ENCODE measurements at places on chromosomes 4 and X. TPM values are rescaled to one million over a fixed set of nuclear protein-coding genes. Genes with fewer than 3 reads are reported as not detected.

DNA sequence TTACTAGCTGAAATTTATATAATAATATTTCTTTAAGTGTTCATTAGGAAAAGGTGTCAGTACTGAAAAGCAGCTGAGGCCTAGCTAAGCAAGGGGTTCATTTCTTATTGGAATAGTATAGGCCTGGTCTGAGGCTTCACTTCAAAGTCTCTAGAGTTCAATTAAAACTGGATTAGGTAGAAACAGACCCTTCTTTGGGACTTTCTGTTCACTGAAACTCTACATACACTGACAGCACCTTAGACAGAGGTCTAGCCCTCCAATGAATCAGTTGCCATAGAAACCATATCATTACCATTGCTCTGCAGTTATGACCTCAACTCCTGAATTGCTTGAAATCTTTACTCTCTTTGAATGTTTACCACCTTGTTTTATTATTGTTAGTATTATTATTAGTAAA, 86.4 kb upstream of the MAB21L2 start:
- no peak for DNase-seq

DCAF4L1 gene
- total RNA-seq: 0.44 TPM

UNC5C gene
- total RNA-seq: 0.97 TPM

DNA sequence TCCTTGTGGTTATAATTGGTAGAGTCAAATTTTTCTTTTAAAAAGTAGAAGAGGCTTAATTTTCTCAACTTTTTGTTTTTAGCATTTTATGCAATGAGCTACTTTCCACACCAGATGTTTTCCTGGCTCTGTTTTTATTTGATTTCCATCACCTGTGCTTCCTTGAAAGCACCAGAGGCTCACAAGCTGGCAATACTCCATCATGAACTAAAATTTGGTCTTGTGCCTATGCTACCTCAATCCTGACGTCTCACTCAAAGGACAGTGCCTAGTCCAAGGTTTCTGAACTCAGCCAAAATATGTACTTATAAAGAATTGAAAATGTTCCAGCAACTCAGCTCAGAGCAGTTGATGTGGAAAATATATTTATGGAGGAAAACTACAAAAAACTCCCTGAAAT, 914.0 kb upstream of the PRKX start:
- DNase-seq: no peak

DNA sequence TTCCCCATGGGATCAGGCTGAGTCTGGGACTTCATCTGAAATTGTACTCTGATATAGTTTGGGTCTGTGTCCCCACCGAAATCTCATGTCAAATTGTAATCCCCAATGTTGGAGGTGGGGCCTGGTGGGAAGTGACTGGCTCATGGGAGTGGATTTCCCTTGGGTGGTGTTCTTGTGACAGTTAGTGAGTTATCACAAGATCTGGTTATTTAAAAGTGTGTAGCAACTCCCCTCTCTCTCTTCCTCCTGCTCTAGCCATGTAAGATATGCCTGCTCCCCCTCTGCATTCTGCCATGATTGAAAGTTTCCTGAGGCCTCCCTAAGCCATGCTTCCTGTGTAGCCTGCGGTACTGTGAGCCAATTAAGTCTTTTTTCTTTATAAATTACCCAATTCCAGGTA, 61.0 kb downstream of the RASGEF1B start:
- DNase-seq: no peak

TDO2 gene
- total RNA-seq: not detected

DNA sequence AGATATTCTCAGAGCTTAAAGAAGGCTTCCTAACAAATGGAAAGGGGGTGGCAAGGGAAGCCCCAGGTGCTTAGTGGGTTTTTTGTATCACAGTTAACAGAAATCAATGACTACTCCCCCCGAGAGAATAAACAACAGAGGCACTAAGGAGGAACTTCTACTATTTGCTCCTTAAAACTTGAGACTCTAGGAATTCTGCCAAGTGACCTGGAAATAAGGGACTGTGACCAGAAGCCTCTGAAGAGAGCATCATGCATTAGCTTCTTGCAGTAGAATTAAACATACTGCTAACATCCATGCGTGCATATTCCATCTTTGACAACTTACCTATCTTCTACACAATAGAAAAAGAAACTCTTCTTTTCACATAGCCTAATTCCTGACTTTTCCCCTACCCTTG, 86.8 kb downstream of the CAMK2D start:
- DNase-seq: no peak

DNA sequence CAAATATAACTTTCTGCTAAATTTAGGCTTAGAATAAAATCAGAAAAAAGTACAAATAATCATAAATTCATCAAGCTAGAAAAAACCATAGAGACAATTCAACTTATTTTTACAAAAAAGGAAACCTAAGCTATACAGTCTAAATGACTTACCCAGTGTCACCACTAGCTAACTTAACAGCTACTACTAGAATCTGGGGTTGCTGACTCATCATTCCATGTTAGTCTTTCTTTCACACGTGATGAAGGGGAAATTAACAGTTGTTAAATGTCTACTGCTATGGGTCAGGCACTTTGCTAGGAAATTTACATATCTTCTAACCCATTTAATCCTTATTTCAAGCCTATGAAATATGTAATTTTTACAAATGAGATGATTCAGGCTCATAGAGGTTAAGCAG, 349.3 kb upstream of the GALNT7 start:
- no peak for DNase-seq

DNA sequence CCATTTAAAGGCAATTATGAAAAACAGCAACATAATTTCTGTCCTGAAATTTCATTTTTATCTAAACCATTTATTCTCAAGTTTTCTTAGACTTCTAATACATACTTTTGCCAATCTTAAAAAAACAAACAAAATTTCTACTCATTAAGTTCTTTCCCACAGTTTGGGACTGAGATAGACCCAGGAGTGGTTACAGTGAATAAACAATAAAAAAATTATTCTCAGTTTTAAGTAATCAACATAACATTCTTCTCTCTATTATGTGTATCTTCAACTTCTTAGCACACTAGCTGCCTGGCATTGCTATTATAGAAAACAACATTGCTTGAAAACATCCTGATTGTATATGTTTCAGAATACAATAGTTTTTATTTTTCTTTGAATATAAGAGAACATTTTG, 532.8 kb downstream of the IL15 start:
- DNase-seq: no peak

- no peak for DNase-seq
These were observed 721 bp downstream of the FAM184B start for GRCh38 chr4:17780501-17781299.

GRCh38 chr4:57077550-57078343, 32.4 kb downstream of the IGFBP7 start:
- DNase-seq: no peak

DNA sequence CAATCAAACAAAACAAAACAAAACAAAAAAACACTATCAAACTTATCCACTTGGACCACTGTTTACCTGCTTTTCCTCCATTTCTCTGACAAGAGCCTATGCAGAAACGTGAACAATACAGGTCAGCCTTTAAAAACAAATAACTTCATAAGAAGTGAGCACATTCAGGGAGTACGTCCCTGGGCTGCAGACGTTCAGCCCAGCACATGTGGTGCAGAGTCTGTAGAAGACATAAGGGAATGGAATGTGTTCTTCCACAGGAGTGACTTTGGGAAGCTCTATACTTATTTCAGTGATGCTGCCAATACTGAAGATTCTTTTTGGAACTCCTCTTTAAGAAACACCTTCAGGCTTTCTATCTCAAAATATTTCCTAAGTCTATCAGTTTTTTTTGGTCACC, 120.6 kb downstream of the SPRY1 start:
- DNase-seq: no peak

DNA sequence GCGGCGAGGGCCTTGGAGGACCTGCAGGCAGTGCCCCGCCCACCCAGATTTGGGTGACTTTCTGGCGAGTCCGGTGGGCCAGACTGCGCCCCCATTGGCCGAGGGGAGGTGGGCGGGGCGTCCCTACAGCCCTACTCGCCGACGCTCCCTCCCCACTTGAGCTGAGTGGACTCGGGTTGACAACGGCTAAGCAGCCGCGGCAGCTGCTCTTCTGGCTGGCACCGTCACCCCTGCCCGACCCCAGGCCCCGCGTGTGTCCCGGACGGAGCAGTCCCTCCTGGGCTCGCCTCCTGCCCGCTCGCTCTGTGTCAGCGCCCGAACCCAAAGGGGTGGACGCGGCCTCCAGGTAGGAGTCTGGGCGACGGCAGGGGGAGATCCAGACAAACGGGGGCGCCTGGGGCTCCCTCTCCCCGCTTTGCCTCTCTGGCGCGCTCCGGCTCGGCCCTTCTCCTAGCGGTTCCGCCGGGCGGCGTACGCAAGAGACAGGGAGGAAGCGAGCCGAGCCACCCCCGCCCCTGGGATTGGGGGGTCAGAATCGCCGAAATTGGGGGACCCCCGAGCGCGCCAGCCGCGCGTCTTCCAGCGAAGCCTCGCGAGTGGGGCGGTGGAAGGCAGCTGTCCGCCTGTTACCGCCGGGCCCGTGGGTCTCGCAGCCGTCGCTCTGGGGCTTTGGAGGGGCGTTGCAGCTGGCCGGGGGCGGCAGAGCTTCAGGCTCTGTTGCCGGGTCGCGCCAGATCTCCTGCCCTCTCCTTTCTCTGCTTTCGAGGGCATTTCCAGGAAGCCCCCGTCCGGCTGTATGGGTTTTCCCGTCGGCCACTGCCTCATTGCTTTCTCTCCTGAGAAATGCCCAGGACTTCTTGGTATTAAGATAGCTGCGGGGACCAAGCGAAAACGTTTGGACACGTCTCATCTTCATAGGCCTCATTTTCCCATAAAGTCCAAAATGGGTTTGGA, 46.3 kb downstream of the STARD8 start:
- DNase-seq: peak; percentile 77

TXK gene
- total RNA-seq: 0.36 TPM

GRCh38 chr4:10521424-10521823, 64.2 kb upstream of the ZNF518B start:
- no peak for DNase-seq

DNA sequence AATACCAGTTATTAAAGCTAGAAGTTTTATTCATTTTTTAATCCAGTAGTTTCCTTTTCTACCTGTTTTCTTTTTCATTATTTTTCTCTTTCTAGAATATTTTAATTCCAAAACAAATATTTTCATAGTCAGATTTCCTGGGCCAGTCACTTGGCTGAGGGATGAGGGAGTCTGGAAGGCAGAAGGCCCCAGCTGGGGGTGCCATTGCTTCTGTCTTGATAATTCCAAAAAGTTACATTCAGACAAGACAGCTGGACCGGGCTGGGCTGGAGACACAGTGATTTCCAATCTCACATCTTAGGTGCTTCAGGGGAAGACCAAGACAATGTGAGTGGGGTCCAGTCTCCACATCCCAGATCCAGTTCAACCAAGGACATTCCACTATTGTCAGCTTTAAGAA, 263.5 kb downstream of the TMA16 start:
- no peak for DNase-seq

NSD2 gene
- 93.5 TPM for total RNA-seq

GRCh38 chr4:153499005-153499404, 32.8 kb downstream of the TMEM131L start:
- DNase-seq: no peak

Measured in endothelial cell (in vitro differentiated cells).